ENCODE measurements at places on chromosomes 4 and X.

DNA sequence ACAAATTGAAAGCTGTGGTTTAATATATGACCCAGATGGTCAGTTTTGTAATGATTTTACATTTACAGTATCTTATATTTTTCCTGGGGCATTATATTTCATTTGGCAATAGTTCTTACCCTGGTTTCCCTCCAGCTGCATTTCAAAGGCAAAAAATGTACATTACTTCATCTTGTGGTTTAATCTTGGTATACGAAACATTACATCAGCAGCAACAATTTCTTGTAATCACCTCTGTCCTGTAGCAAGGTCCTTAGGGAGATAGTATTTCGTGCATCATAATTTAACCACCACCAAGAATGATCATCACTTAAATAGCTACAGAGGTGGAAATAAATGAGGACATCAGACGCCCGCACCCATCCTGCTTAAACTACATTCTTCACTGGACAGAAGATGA lies 48.8 kb downstream of the HS6ST2 start:
- no peak for DNase-seq

GRCh38 chr4:74206088-74206825 lies 48.3 kb downstream of the MTHFD2L start:
- no peak for DNase-seq

GRCh38 chr4:36854554-36854953 lies 390.0 kb upstream of the NWD2 start:
- no peak for DNase-seq

DNA sequence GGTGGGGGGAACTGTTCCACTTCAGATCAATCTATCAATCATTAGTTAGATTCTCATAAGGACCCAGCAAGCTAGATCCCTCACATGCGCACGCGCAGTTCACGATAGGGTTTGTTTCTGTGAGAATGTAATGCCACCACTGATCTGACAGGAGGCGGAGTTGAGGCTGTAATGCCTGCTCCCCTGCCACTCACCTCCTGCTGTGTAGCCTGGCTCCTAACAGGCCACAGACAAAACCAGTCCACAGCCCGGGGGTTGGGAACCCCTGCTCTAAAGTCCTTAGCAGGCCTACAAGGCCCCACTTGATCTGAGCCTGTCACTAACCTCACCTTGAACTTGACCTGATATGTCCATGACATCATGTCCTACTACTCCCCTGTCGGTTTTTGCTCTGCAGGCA lies 30.3 kb downstream of the ARL9 start:
- no peak for DNase-seq

- DNase-seq: no peak
These were observed 173.2 kb downstream of the PABPC4L start for GRCh38 chr4:134028421-134028820.

GRCh38 chr4:121800961-121801714 lies at the start of gene EXOSC9:
EXOSC9 (plus strand) TSS chr4:121801323; CDS start chr4:121801425, 102 bp downstream.
- peak; percentile 96 for DNase-seq

DNA sequence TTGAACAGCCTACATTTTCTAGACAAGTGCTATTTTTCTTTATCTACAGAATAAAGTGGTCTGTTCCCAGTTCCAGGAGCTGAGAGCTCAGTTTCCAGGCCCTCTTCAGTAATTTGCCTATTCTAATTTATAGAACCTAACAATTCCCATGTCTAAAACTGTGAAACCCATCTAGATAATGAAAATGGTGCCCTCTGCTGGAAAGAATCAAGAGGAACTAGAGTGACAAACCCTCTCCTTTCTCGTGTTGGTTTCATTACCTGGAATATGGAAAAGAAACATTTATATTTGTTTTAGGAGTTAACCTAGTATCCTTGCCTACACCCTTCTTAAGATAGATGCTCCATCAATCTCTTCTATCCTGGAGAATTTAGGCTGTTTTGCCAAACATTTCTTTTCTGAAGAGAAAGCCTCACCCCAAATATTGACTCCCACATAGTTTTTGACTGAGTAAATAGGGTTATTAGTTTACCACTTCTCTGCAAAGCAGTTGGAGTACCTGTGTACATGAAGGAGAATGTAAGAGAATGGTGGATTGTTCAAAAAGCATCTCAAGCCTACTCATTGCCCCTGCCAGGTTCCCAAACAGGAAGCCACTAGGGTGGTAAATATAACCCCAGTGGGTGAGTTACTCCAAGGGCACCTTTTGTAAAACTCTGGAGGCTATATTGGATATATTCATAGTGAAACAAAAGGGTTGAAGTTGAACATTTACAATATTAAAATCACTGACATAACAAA lies 121.6 kb downstream of the RASL11B start:
- peak; percentile 57 for DNase-seq

DNA sequence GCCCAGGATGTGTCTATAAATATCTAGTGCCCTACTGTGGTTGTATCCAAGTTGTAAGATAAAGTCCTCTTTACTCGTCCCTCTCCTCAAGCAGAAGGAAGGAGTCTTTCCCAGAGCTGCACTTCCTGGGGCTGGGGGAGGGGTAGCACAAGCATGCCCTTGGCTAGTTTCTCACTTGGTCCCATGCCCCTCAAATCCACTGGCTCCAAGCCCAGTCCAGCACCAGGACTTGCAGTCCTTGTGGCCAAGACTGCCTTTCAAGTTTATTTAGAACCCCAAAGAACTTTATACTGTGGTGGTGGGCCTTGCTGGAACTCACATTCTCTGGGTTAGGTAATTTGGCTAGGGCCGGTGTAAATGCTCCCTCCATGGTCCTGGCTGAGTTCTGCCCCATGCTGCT lies 43.2 kb upstream of the SLC10A4 start:
- no peak for DNase-seq

GRCh38 chrX:17414839-17415238 lies 39.8 kb downstream of the NHS start:
- DNase-seq: no peak

DNA sequence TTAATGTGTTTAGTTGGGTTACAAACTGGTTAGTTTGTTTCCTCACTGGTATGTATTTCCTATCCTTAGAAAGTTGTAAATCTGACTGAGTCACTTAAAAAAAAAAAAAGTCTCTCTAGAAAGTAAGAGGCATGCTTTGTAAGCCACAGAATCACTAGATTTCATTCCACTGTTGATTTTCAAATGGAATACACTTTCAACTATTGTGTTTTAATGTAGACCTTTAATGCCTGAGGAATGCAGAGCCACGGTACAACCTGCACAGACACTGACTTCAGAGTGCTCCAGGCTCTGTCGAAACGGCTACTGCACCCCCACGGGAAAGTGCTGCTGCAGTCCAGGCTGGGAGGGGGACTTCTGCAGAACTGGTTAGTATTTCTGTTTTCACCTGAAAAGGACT lies 88.6 kb downstream of the HHIP start:
- no peak for DNase-seq

GRCh38 chr4:43758836-43759235 lies 689.8 kb downstream of the KCTD8 start:
- no peak for DNase-seq

DNA sequence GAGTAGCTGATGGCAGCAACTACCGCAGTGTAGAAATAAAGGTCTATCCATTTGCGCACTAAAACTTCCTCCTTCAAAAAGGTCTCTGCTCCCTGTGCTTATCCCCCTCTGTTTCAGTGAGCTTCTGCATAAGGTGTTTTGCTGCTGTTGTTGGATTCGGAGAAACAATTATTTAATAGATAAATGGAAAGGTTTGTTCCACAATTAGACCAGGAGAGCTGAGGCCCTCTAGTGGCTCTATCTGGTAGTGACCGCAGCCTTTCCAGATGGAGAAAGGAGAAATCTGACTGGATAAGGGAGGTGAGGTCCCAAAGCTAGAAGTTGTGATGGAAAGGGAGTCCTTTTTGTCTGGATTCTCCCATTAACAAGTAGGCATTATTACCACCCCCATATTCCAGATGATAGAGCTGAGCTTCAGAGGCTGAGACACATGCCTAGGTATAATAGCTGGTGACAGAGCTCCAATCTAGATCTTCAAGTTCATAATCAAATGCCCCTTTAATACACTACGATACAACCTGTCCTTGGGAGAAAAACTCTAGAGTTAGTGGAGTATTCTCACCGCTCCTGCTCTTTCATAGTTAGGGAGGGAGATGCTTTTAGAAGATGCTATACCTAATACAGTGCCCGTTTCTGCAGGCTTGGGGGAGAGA lies 5.1 kb upstream of the GABRQ start:
- DNase-seq: peak; percentile 8

DNA sequence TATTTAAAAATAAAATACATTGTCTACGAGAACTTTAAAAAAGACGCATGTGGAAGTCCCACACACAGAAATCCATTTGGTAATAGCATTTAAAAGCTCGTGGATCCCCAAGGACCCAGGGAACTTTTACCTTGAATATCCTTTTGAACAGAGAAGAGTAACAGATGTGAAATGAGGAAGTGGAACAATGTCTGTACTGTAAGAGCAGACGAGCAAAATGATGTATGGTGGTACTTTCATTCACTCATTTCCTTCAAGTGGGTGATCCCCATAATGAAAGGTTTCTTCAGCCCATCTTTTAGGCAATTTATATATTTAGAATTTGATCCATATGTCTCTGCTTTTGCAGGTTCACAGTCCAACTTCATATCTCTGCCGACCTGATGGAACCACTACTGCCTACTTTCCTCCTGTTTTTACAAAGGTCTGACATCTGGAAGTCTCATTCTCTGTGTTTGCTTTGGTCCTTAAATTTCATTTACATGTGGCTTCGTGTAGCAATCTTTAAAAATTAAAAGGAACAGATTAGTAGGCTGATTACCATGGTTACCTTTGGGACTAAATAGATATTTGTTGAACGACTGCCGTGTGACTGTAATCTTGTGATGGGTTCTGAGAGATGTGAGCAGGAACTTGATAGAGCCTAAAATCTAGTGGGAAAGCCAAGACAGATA lies 188.4 kb downstream of the PALLD start:
- no peak for DNase-seq

DNA sequence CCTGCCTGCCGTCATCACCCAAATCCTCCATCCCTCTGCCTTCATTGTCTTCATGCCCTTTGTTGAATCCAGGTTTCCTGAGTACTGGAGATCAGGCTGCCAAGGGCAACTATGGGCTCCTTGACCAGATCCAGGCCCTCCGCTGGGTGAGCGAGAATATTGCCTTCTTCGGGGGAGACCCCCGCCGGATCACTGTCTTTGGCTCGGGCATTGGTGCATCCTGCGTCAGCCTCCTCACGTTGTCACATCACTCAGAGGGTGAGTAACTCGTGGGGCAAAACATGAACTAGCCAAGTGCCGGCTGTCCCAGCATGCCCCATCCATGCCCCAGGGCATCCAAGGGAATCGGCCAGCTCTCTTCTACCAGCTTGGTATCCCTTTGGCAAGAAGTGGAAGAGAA lies 19.4 kb downstream of the NLGN3 start:
- DNase-seq: no peak

DNA sequence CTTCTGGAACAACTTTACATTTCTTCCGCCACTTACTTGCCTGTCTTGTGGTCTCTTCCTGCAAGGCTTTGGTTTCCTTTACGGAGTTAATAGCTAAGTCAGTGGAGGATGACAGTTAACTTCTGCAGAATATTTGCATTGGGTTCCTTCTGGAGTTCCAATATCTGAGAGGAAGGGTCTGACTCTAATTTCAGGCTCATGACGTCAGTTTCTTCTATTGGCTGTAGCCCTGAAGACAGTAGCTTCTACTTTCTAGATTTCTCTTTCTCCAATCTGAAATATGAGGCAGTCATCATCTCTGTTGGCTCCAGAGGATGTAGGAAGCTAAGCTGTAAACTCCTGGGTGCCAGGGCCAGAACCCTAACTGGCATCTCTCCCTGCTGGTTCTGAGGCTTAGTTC lies 76.7 kb downstream of the FRMPD3 start:
- DNase-seq: no peak

DNA sequence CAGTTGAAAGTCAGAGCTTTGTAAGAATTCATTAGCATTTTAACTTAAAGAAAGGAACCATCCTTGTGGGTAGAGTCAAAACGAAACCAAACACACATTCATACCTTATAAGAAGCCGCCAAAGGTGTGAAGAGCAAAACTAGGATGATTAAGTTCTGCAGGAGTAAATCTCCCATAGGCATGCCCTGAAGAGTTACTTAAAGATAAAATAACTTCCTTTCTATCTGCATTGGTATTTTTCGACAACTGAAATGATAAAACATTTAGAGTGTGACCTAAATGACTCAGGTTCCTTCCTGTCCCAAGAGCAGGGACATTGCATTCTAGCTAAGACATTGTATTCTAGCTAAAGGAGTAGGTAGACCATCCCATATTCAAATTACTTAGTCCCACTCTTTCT lies 75.3 kb downstream of the BCOR start:
- peak; percentile 7 for DNase-seq

GRCh38 chr4:93780080-93780479 lies 48.5 kb upstream of the ATOH1 start:
- DNase-seq: no peak

- DNase-seq: no peak
These were observed 1242.8 kb upstream of the DIAPH2 start for GRCh38 chrX:95441836-95442235.

- DNase-seq: no peak
These were observed 123.0 kb upstream of the PCDH18 start for GRCh38 chr4:137655302-137655701.

GRCh38 chr4:153789741-153790499 lies 1.0 kb upstream of the SFRP2 start:
- DNase-seq: no peak

GRCh38 chr4:38679921-38680320 lies 15.9 kb downstream of the KLF3 start:
- no peak for DNase-seq

- DNase-seq: no peak
These were observed 77.6 kb upstream of the ZNF518B start for GRCh38 chr4:10534820-10535219.

- DNase-seq: no peak
These were observed 18.6 kb upstream of the FGF16 start for GRCh38 chrX:77428551-77428950.

- DNase-seq: no peak
These were observed 105.3 kb upstream of the SMIM10 start for GRCh38 chrX:134885336-134886001.

- DNase-seq: no peak
These were observed 300.5 kb upstream of the LCORL start for GRCh38 chr4:18321956-18322530.

GRCh38 chr4:80231180-80231579 lies 33.9 kb downstream of the PRDM8 start:
- DNase-seq: no peak

GRCh38 chrX:64191281-64192010 lies 14.1 kb downstream of the AMER1 start:
- no peak for DNase-seq

DNA sequence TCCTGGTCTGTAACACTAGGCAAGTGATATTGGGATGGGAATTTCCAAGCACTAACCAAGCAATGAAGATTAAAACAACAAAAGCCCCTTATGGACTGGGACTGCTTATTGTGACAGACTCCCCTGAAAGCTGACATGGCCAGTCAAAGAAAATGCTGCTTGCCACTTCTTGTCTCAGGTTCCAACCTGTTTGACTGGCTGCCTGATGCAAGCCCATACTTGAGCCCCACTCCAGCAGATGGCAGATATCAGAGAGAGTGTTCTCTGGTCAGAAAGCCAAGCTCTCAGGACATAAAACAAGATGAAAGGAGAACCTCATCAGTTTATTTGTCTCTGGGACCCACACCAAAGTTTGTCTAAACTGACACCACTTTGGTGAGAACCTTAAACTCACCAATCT lies 15.5 kb upstream of the IGBP1 start:
- DNase-seq: no peak

Data from CD4-positive, alpha-beta T cell treated with Interleukin-10 for 1 hour (primary cell).